Activated CD4-positive, alpha-beta T cell treated with anti-CD3 and anti-CD28 coated beads, Interleukin-2, amount 10 ng/mL, durations not matched to agents 7 days and 5 days (primary cell): ENCODE measurements at places on chromosomes 12 and 14. TPM values are rescaled to one million over a fixed set of nuclear protein-coding genes. Genes with fewer than 3 reads are reported as not detected.
A peak's percentile ranks its signal among the peaks of the same experiment; 100 is the strongest.

DPPA3 gene
- total RNA-seq: not detected

- no peak for DNase-seq
Observed at GRCh38 chr14:83757916-83758315, 1772.0 kb upstream of the FLRT2 start.

GRCh38 chr12:8508910-8509841 is 4.1 kb upstream of the CLEC4D start:
- no peak for DNase-seq

GRCh38 chr12:53452159-53453077 is 516 bp downstream of the PCBP2 start:
- DNase-seq: peak; percentile 78

DNA sequence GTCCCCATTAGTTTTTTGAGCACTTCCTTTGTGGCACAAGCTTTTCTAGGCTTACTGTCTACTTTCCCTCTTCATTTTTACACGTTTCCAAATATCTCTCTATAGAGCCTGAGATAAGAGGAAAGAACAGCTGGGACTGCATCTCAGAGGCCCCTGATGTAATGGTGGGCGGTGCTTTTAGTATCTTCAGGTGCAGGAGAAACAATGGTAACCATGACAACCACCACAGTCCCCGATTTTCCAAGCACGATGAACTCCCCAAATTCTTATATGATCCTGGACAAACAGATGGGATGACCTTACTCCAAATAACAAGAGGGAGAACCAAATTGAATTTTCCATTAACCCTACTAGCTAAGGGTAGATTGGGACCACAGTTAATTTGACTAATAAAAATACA is 103.3 kb downstream of the AEBP2 start:
- DNase-seq: no peak

- no peak for DNase-seq
Observed at GRCh38 chr14:91515979-91516378, 5.9 kb upstream of the PPP4R3A start.

GRCh38 chr12:39441189-39441962 is 1.5 kb downstream of the KIF21A start:
- DNase-seq: no peak

ATG14 gene
- total RNA-seq: 6.1 TPM

DNA sequence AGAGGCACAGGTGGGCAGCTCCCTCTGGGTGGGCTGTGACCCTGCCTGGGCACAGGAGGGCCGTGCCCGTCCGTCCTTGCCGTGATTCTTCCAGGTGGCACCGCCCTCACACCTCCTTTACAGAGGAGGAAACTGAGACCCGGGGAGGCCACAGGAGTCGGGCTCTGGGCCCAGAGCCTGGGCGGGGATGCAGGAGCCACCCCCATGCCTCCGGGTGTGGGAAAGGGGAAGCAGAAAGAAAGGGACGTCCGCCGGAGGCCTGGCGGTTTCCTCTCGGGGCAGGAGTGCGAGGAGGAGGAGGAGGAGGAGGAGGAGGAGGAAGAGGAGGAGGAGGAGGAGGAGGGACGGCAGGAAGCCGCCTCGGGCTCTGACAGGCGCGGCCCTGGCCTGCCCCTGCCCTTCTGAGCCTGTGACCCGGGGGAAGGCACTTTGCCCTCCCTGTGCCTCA is 23.0 kb downstream of the SH2B3 start:
- DNase-seq: peak; percentile 41

DNA sequence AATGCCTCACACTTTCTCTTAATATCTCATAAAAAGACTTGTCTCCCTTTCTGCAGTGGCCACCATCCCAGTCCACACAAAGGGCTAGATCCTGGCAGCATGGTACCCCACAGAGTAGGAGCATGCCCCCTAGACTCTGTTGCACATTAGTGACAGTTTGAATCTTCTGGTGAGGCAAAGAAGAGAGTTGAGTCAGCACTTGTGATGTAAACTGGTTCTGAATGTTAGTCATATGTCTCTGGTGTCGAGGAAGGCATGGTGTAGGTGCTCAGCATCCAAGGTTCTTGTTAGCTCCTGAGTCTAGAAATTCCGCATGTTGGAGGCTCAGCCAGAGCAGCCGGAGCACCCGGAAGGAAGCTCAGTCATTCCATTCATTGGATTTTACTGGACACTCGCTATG is 9.8 kb downstream of the TTC9 start:
- DNase-seq: no peak

GPRC5D gene
- 0.67 TPM for total RNA-seq
